Fibroblast of skin of left quadriceps (primary cell): ENCODE measurements at places on chromosomes 3 and 15.

GRCh38 chr3:85790445-85791030 lies 831.7 kb downstream of the CADM2 start:
- no peak for DNase-seq

DNA sequence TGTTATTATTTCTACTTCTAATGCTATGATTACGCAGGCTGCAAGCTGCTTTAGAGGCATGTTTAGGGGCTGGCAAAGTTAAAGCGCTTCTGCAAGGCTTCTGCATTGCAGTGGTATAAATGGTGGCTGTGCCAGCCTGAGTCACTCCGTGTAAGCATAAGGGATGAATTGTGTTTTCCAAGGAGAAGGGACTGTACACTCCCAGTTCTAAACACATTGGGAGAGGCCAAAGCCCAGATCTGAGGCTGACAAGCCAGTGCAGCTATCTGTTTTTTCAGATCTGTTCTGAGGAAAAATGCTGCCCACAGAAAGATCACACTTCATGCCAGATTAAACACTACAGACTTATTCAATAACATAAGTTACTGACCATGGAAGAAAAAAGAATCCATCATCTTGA lies 83.8 kb downstream of the PRICKLE2 start:
- DNase-seq = no peak

GRCh38 chr15:57797110-57797509 lies 90.6 kb downstream of the POLR2M start:
- no peak for DNase-seq

- DNase-seq = no peak
Measured at GRCh38 chr3:125108833-125109535, 53.2 kb upstream of the HEG1 start.

DNA sequence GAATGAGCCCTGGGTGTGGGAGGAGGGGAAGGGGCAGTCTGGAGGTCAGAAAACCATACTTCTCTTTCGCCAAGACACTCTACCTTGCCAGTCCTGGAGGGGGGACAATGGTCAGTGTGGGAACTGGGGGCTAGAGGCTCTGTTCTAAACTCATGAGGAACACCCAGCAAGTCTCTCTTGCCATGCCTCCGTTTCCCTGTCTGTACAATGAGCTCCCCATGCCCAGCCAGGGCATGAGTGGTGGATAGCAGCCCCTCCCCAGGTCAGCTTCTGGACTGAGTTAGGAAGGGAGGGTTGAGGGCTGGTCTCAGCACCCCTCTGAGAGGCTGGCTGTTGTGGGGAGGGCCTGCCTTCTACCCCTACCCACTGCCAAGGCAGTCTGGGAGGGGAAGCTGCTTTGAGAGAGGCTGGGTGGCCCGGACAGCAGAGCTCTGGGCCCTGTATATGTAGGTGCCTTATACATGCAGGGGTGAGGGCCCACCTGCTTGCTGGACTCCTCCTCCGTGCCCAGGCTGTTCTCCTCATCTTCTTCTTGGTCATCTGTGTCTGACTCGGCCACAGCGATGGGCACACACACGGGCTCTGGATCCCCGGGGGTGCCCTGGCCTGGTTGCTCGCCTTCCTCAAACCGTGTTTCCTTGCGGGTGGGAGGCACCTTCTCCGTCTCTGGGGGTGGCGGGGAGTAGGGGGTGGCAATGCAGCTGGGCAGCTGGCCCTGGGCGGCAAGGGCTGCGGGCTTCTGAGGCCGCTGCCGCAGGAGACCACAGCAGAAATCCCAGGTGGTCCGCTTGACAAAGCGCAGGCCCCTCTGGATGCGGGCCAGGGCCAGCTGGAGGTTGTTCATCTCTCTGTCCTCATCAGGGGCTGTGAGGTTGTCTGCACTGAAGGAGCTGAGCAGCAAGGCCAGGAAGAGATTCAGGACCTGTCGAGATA lies 68.8 kb downstream of the SCN5A start:
- DNase-seq = no peak
